ENCODE measurements at places on chromosomes 12 and 14. TPM values are rescaled to one million over a fixed set of nuclear protein-coding genes. Genes with fewer than 3 reads are reported as not detected.

KRT2 gene
- not detected for total RNA-seq

DNA sequence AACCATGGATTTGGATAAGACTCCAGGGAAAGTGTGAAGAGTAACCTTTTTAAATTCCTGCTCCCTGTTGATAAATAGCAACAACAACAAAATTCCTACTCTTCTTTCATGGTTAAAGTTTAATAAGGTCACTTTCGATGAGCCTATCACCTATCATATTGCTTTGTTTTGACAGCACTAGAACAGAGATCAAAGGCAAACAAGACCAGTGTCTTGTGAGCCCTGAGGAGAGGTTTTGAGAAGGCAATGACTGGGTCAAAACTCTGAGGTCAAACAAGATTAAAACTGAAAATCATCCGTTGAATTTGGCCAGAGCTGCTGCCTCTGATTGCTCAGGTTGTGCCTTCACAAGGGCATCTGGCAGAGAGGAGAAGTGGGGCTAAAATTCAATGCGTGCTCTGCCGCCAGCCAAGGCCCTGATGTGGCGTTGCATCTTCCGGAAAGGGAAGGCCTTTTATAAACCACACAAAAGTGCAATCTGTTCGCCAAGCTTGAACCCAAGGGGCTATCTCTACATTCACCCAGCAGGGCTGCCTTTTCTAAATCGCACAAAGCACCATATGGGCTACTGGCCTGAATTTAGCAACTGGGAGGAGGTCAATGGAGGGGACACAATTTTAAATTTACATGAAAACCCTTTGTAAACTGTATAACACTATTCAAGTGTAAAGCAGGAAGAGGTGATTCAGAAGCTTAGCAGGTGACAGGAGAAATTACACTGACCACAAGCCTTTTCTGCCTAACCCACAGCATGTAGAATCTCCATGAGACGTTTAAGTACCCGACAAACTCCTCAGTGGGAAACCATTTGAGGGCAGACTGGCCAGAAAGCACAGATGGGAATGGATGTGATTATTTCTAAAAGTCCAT is 140.8 kb downstream of the DAD1 start:
- no peak for DNase-seq

CLEC6A gene
- total RNA-seq = not detected

DNA sequence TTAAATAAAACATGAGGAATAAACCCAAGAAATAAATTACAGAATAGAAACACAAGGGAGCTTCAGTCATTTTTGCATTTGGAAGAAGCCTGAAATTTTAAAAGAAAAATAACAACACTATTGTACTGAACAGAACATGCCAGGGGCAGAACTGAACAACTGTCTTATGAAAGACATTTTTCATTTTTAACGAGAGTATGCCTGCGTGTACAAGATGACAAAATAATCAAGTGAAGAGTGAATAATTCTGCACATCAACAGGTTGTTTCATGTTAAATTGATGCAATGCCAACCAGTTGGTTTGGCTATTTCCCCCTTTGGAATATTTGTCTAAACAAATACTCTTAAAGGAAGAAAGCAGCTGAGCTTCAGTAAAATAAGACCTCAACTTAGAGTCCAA is 103.3 kb upstream of the BTG1 start:
- no peak for DNase-seq

PEX5 gene
- 76.3 TPM for total RNA-seq

ZNF891 gene
- total RNA-seq = 2.4 TPM

CLEC1A gene
- total RNA-seq = 0.23 TPM

GRCh38 chr14:34169561-34169960 is 218.7 kb upstream of the EGLN3 start:
- DNase-seq = no peak

GRCh38 chr12:26135571-26135970 is 10.7 kb upstream of the BHLHE41 start:
- no peak for DNase-seq

SLCO1B3 gene
- total RNA-seq = 32.7 TPM
